Stimulated activated CD4-positive, alpha-beta T cell treated with anti-CD3 and anti-CD28 coated beads, Interleukin-4, amount 100 ng/mL, for 1 hour (primary cell): ENCODE measurements at places on chromosomes 6 and 20.

GRCh38 chr20:48384147-48384818 lies 443.5 kb downstream of the PREX1 start:
- DNase-seq = peak; percentile 7

DNA sequence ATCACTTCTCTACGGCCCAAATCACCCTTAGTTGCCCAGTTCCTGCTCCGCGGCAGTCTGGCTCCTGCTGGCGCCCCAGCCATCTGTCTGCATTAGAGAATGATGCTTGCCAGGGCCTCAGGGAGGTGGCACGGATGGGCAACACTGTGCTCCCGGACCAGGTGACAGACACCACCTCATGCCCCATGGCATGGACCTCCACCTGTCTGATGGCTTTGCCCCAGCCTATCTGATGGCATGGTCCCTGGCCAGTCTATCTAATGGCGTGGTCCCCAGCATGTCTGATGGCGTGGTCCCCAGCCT lies 18.8 kb upstream of the MRGBP start:
- DNase-seq = no peak

GRCh38 chr6:49524541-49524940 lies 24.8 kb downstream of the GLYATL3 start:
- DNase-seq = no peak

GRCh38 chr6:156809034-156809433 lies 31.9 kb downstream of the ARID1B start:
- DNase-seq = no peak

GRCh38 chr20:60695226-60696000 lies 556.6 kb upstream of the CDH4 start:
- DNase-seq = peak; percentile 18

DNA sequence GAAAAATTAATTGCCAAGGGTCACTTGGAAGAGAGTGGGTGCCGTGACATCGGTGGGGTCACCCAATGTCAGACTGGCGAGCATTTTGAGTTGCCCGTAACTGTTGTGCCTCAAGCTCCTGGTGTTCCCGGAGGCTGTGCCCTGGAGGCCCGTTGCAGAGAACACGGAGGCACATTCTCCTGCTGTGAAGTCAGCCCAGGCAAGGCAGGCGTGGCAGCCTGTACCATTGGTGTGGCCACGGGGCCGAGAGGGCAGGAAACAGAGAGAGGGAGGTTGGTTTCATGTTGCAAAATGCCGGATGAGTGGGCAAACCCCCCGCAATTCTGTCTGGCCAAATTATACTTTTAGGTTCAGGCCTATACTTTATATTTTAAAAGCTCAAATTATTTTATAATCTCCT lies 81.2 kb downstream of the THBS2 start:
- DNase-seq = no peak

GRCh38 chr6:118198746-118199145 lies 291.7 kb downstream of the SLC35F1 start:
- no peak for DNase-seq

DNA sequence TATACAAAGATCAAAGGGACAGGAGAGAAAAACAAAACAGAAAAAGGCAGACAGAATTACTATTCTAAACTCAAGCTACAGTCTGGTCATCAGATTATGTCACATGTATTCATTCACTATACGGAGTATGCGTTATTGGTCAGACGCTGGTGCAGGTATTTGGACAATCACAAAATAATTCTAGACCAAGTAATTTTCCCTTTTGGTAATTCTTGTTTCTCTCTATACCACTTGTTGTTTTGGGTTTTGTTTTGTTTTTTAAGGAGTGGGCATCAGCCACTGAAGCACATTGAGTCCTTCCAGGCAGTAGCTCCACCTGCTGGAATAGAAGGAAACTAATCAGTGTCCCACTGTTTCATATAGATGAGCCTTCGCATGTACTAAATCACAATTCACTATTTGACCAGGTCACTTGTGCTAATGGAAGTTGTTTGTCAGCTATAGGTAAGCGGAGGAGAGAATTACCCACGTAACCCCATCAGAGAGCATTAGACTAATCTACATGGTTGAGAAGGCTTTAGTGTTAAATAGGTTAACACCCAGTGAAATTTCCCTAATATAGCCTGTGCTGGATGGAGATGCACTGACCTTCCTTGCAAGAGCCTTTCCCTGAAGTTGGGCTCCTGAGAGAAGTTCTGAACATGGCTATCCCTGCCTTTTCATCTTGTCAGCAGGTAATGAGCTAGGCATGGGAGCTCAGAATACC lies 77.9 kb downstream of the TNFAIP3 start:
- DNase-seq = no peak

GRCh38 chr6:17584241-17584803 lies 15.8 kb upstream of the FAM8A1 start:
- no peak for DNase-seq

GRCh38 chr20:20102716-20103258 lies 50.5 kb downstream of the CFAP61 start:
- DNase-seq = no peak

- DNase-seq = no peak
Observed at GRCh38 chr20:22966787-22967464, 68.2 kb upstream of the SSTR4 start.

DNA sequence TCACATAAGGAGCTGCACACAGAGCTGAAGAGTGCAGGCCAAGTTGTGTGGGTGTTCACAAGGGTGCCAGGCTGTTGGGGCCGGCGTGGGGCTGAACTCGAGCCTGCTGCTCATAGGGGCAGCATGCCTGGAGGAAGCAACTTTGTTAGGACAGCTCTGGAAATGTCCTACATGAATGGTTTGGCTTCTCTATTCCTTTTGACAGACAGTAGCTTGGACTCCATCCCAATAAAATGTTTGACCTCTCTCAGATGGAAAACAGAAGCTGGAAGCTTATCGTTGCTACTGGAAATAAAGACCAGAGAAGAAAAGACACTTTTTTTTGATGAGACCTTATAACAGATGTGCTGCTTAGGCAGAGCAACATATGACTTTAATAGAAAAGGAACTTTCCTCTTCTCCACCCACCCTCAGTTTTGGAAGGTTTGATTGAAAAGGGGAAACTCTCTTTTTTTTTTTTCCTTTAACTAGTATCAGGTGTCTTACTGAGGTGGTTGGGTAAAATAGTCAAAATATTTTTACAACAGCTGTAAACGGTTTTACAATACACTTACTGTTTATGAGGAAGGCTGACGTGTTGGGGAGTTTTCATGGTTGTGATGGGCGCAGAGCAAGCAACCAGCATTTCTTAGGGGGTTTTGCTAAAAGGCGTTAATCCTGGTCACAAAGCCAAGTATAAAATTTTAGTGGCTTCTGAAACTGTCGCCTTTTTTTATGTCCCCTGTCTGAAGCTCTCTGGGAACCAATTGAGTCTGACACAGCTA lies 80.7 kb upstream of the EEF1E1 start:
- DNase-seq = no peak

- no peak for DNase-seq
Observed at GRCh38 chr6:6987749-6988148, 120.0 kb upstream of the RREB1 start.

DNA sequence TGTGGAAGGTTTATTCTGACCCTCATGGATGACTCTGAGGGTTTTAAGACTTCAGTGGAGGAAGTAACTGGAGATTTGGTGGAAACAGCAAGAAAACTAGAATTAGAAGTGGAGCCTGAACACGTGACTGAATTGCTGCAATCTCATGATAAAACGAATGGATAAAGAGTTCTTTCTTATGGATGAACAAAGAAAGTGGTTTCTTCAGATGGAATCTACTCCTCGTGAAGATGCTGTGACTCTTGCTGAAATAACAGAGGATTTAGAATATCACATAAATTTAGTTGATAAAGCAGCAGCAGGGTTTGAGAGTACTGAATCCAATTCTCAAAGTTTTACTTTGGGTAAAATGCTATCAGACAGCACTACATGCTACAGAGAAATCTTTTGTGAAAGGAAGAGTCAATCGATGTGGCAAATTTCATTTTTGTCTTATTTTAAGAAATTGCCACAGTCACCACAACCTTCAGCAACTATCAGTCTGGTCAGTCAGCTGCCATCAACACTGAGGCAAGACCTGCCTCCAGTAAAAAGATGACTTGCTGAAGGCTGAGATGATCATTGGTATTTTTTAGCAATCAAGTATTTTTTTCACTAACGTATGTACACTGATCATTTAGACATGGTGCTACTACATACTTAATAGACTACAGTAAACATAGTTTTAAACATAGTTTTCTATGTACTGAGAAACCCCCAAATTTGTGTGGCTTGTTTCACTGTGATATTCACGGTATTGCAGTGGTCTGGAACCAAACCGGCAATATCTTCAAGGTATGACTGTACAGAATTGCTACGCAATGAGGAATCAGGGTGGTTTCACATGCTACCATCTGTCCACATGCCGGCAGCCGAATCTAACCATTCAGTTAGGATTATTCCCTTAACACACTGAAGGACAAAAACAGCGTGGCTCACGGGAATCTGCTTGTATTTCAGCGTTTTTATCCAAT lies 149.0 kb downstream of the MYB start:
- DNase-seq = no peak
